B cell (primary cell): ENCODE measurements at places on chromosomes 2 and 18. TPM values are rescaled to one million over a fixed set of nuclear protein-coding genes. Genes with fewer than 3 reads are reported as not detected.

GRCh38 chr2:227816507-227817294 is 3.1 kb downstream of the CCL20 start:
- H3K27me3 ChIP-seq = peaks cover 4% of the 10 kb centered on the region
- no peaks in the 10 kb centered on the region for H3K36me3 ChIP-seq
- no peak for DNase-seq

DNA sequence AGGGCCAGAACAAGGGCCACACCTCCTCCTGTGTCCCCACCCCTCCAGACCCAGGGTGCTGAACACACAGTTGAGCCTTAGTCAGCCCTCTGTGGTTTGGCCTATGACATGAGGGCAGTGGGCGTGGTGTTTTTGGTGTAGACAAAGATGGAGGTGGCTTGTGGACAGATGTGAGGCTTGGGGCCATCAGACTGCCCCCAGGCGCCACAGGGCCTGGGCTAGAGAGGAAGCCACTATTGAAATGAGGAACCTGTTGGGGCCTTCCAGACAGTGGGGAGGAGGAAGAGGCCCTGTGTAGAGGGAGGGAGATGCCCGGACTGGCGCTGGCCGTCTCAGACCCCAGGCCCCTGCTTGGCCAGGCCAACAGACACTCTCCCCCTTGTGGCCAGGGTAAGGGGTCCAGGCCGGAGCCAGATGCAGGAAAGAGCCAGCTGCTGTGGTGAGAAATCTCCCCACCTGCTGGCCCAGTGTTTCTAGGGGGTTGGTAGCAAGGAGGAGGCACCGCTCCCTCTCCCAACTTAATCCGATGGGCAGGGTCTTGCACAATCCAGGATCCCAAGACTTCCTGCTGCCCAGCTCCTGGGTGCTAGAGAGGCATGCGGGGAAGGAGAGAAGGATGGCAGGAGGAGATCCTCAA is 53.8 kb downstream of the SMAD7 start:
- no peaks in the 10 kb centered on the region for H3K27me3 ChIP-seq
- no peak overlapping the region for H3K4me3 ChIP-seq
- H3K4me1 ChIP-seq = peaks cover 16% of the 10 kb centered on the region
- no peaks in the 10 kb centered on the region for H3K36me3 ChIP-seq

DNA sequence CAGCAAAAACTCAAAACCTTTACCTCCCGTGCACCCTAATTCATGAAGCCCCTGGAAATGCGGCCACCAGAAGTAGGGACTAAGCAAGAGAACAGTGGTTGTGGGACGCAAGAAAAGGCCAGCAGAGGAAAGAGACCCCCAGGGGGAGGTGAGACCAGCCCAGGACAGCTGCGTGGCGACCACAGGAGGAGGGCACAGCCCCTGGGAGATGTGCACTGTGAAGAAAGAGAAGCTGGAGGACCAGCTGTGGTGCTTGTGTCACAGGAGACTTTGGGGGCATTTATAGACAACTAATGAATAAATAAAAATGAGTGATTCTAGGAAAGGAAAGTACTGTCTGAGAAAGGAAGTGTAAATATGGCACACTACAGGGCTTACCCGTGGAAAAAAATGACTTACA is 263.8 kb downstream of the EIPR1 start:
- no peak overlapping the region for H3K27ac ChIP-seq
- H3K27me3 ChIP-seq = no peaks in the 10 kb centered on the region
- DNase-seq = no peak
- H3K36me3 ChIP-seq = no peaks in the 10 kb centered on the region
- H3K4me1 ChIP-seq = no peaks in the 10 kb centered on the region

DNA sequence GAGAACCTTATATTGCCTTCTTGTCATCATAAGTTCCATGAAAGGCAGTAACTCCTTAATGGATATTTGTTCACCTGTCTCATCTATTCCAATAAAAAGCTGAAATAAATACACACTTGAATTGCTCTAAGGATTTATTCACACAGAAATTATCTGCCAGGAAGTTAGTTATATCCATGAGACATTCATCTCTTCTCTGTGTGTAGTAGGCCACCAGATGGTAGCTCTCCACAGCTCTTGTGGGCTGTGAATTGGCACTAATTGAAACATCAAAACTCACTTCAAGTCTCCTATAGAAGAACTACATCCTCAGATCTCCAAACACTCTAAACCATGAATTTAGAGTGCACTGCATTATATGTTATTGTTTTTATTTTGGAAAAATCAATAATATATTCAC is 189.6 kb downstream of the DSC3 start:
- H3K36me3 ChIP-seq = no peaks in the 10 kb centered on the region
- H3K27me3 ChIP-seq = no peaks in the 10 kb centered on the region
- H3K27ac ChIP-seq = no peak overlapping the region
- no peak overlapping the region for H3K4me3 ChIP-seq
- no peak for DNase-seq

The COLEC12 gene
- total RNA-seq = not detected in 2 replicates

DNA sequence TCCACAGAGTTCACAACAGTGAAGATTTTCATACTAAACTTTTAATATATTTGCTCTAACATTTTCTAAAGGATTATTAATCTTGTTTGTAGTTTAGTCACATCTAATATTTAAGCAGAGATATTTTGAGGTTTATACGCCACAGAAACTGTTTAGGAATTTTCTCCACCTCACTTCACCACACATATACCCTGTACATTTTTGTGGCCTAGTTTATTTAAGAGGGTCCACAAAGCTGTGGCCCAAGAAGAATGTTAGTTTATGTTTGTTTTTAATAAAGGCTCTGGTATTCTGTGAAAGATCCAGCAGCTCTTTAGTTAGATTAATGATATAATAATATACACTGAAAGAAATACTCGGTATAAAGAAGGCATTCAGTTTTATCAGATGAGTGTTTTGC is 132.7 kb upstream of the TTC27 start:
- H3K36me3 ChIP-seq = peaks cover 8% of the 10 kb centered on the region
- H3K4me1 ChIP-seq = peaks cover 8% of the 10 kb centered on the region
- H3K27ac ChIP-seq = no peak overlapping the region
- no peaks in the 10 kb centered on the region for H3K27me3 ChIP-seq
- H3K4me3 ChIP-seq = no peak overlapping the region

The TBR1 gene
- not detected in 2 replicates for total RNA-seq

- H3K36me3 ChIP-seq = no peaks in the 10 kb centered on the region
- no peaks in the 10 kb centered on the region for H3K27me3 ChIP-seq
- no peak for DNase-seq
- H3K27ac ChIP-seq = no peak overlapping the region
- H3K4me3 ChIP-seq = no peak overlapping the region
Measured at GRCh38 chr18:43634994-43635393, 357.7 kb upstream of the SYT4 start.

The STK36 gene
- total RNA-seq = 41.3 and 42.9 TPM in 2 replicates

GRCh38 chr2:23164173-23164572 is 220.8 kb upstream of the KLHL29 start:
- no peak overlapping the region for H3K4me3 ChIP-seq
- H3K27ac ChIP-seq = no peak overlapping the region
- no peak for DNase-seq

The SLC11A1 gene
- total RNA-seq = 6.5 and 7.0 TPM in 2 replicates

DNA sequence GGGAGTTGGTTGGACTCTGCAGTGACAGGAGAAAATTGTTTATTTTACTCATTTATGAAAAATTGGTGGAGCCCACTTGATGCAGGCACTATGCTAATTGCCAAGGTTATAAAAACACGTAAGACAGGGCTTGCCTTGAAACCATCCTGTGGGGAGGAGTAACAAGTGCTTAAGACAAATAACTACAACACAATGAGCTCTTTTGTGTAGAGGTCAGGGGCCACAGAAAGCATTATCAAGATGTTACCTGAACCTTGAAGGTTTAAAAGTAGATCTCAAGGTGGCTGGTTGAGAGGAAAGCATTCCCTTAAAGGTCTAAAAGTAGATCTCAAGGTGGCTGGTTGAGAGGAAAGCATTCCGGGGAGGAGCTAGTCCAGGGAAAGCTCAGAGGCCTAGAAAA is 381.8 kb upstream of the POU3F3 start:
- no peak for DNase-seq
- H3K36me3 ChIP-seq = no peaks in the 10 kb centered on the region
- H3K27me3 ChIP-seq = no peaks in the 10 kb centered on the region
- no peak overlapping the region for H3K27ac ChIP-seq
- H3K4me1 ChIP-seq = no peaks in the 10 kb centered on the region
- no peak overlapping the region for H3K4me3 ChIP-seq

The DSEL gene
- total RNA-seq = 0.32 and 0.37 TPM in 2 replicates

The REG3A gene
- not detected in 2 replicates for total RNA-seq

The BABAM2 gene
- total RNA-seq = 69.6 and 70.6 TPM in 2 replicates

- no peaks in the 10 kb centered on the region for H3K27me3 ChIP-seq
- no peak overlapping the region for H3K27ac ChIP-seq
- no peaks in the 10 kb centered on the region for H3K4me1 ChIP-seq
- no peak overlapping the region for H3K4me3 ChIP-seq
Measured at GRCh38 chr2:155281907-155282306, 583.4 kb downstream of the KCNJ3 start.

DNA sequence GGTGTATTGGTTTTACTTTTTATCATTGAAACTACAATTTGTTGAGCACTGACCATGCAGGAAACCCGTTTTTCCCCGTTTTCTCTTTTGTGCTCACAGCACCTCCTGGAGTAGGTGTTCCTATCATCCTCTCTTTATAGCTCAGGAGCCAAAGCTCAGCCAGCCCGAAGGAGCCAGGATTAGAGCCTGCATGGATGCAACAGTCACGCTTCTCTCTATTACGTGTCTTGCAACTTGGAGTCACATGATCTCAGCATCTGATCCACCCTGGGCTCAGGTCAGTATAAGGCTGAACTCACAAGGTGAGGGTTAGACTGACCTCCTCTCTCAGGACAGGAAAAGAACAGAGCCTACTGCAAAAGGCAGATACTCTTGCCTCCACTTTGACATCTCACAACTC is 150.5 kb downstream of the MBP start:
- H3K27ac ChIP-seq = peak overlapping the region; percentile 86
- no peaks in the 10 kb centered on the region for H3K27me3 ChIP-seq
- H3K4me1 ChIP-seq = peaks cover 61% of the 10 kb centered on the region
- no peak for DNase-seq
- H3K4me3 ChIP-seq = no peak overlapping the region
- no peaks in the 10 kb centered on the region for H3K36me3 ChIP-seq

GRCh38 chr18:24995755-24996154 is 356.2 kb downstream of the ZNF521 start:
- no peaks in the 10 kb centered on the region for H3K4me1 ChIP-seq
- H3K36me3 ChIP-seq = no peaks in the 10 kb centered on the region
- DNase-seq = no peak
- H3K27me3 ChIP-seq = no peaks in the 10 kb centered on the region

- H3K36me3 ChIP-seq = no peaks in the 10 kb centered on the region
- H3K4me3 ChIP-seq = no peak overlapping the region
- H3K4me1 ChIP-seq = no peaks in the 10 kb centered on the region
- H3K27ac ChIP-seq = no peak overlapping the region
- no peaks in the 10 kb centered on the region for H3K27me3 ChIP-seq
Measured at GRCh38 chr2:195985741-195986140, 82.9 kb downstream of the DNAH7 start.

The PSMA8 gene
- total RNA-seq = 0.91 and 1.0 TPM in 2 replicates

The PLCD4 gene
- 0.62 TPM in 1 of 2 replicates, not detected in the other for total RNA-seq

- no peak overlapping the region for H3K27ac ChIP-seq
- DNase-seq = no peak
- H3K4me1 ChIP-seq = no peaks in the 10 kb centered on the region
- H3K27me3 ChIP-seq = peaks cover 4% of the 10 kb centered on the region
- no peaks in the 10 kb centered on the region for H3K36me3 ChIP-seq
Measured at GRCh38 chr2:45114221-45114955, 105.1 kb upstream of the SIX2 start.

- H3K36me3 ChIP-seq = no peaks in the 10 kb centered on the region
- no peaks in the 10 kb centered on the region for H3K4me1 ChIP-seq
- no peak overlapping the region for H3K4me3 ChIP-seq
- no peak for DNase-seq
- H3K27me3 ChIP-seq = no peaks in the 10 kb centered on the region
- no peak overlapping the region for H3K27ac ChIP-seq
Measured at GRCh38 chr2:217429981-217430500, 570.2 kb upstream of the TNP1 start.

- no peaks in the 10 kb centered on the region for H3K36me3 ChIP-seq
- no peak overlapping the region for H3K27ac ChIP-seq
- DNase-seq = no peak
Measured at GRCh38 chr2:80364524-80365212, 60.1 kb upstream of the LRRTM1 start.

The IL1F10 gene
- total RNA-seq = not detected in 2 replicates

The GPR45 gene
- not detected in 2 replicates for total RNA-seq

GRCh38 chr2:235978022-235978421 is 190.2 kb downstream of the GBX2 start:
- DNase-seq = no peak
- no peaks in the 10 kb centered on the region for H3K4me1 ChIP-seq
- H3K27me3 ChIP-seq = no peaks in the 10 kb centered on the region
- no peaks in the 10 kb centered on the region for H3K36me3 ChIP-seq
- no peak overlapping the region for H3K4me3 ChIP-seq
- H3K27ac ChIP-seq = no peak overlapping the region

The DIPK1C gene
- total RNA-seq = not detected in 2 replicates

The DCDC2C gene
- total RNA-seq = not detected in 2 replicates

- H3K4me1 ChIP-seq = peaks cover 4% of the 10 kb centered on the region
- no peak overlapping the region for H3K4me3 ChIP-seq
- no peaks in the 10 kb centered on the region for H3K36me3 ChIP-seq
- no peak overlapping the region for H3K27ac ChIP-seq
Measured at GRCh38 chr2:144151405-144151804, 368.5 kb downstream of the ZEB2 start.

- no peak overlapping the region for H3K27ac ChIP-seq
- DNase-seq = peak; percentile 38
- no peaks in the 10 kb centered on the region for H3K36me3 ChIP-seq
- H3K27me3 ChIP-seq = no peaks in the 10 kb centered on the region
- peaks cover 8% of the 10 kb centered on the region for H3K4me1 ChIP-seq
- no peak overlapping the region for H3K4me3 ChIP-seq
Measured at GRCh38 chr2:98654699-98655495, 46.5 kb downstream of the UNC50 start.

- H3K36me3 ChIP-seq = no peaks in the 10 kb centered on the region
- H3K27ac ChIP-seq = no peak overlapping the region
- H3K27me3 ChIP-seq = no peaks in the 10 kb centered on the region
- no peak for DNase-seq
Measured at GRCh38 chr2:120919771-120920453, 184.2 kb downstream of the GLI2 start.

DNA sequence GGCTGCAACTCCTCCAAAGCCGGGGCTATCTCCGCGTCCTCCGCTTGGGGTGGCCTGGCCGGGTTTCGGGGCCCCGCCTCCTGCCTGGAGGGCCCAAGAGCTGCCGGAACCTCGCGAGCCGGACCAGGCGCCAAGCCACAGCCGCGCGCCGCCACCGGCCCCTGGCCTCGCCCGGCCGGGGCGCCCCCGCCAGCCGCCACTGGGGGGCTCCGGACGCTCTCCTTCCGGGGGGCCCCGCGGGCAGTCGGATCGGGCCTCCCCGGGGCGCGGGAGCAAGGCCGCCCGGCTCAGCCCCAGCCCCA is 17.4 kb upstream of the HAAO start:
- peaks cover 4% of the 10 kb centered on the region for H3K4me1 ChIP-seq
- H3K36me3 ChIP-seq = no peaks in the 10 kb centered on the region
- peak overlapping the region; percentile 95 for H3K27ac ChIP-seq
- DNase-seq = no peak
- peak overlapping the region; percentile 82 for H3K4me3 ChIP-seq

- H3K4me3 ChIP-seq = no peak overlapping the region
- H3K36me3 ChIP-seq = no peaks in the 10 kb centered on the region
- no peak overlapping the region for H3K27ac ChIP-seq
- H3K27me3 ChIP-seq = no peaks in the 10 kb centered on the region
- DNase-seq = no peak
Measured at GRCh38 chr18:3088449-3088848, 75.5 kb upstream of the LPIN2 start.

The ABCG8 gene
- total RNA-seq = not detected in 2 replicates

The AFF3 gene
- 826 and 830 TPM in 2 replicates for total RNA-seq

The PLCL1 gene
- total RNA-seq = 0.07 and 0.12 TPM in 2 replicates

- no peaks in the 10 kb centered on the region for H3K36me3 ChIP-seq
- H3K4me3 ChIP-seq = no peak overlapping the region
- H3K4me1 ChIP-seq = peaks cover 25% of the 10 kb centered on the region
- H3K27me3 ChIP-seq = peaks cover 38% of the 10 kb centered on the region
- DNase-seq = no peak
- H3K27ac ChIP-seq = no peak overlapping the region
Measured at GRCh38 chr2:202036601-202037037, 3.0 kb downstream of the FZD7 start.
